ENCODE measurements at places on chromosomes 4 and X.

- no peak for DNase-seq
Measured at GRCh38 chrX:53256446-53257041, 24.8 kb downstream of the IQSEC2 start.

DNA sequence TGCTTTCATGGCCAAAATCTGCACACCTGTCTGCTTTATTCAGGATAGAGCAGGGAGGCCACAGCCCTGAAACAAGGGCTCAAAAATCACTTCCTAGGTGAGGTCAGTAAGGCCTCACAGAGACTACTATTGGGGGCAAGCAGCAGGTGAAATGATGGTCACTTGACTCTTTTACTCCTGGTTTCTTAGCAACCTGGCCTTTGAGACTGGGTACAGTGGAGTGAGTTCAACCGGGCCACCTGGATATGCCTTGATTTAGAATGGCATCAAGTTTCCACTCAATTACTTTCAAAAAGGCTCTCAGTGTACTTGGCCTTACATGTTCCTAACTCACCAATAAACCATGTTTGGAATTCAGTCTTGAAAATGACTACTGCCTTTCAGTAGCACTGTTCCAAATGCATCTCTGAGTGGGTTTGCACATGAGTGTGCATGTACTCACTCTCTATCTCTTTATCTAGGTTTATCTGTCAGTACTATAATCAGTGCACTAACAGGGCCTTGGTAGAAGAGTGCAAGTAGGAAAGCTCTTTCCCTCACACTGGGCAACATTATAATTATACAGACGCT is 388.2 kb downstream of the OPHN1 start:
- no peak for DNase-seq

- DNase-seq = no peak
Measured at GRCh38 chr4:1041147-1041935, 29.9 kb downstream of the FGFRL1 start.

DNA sequence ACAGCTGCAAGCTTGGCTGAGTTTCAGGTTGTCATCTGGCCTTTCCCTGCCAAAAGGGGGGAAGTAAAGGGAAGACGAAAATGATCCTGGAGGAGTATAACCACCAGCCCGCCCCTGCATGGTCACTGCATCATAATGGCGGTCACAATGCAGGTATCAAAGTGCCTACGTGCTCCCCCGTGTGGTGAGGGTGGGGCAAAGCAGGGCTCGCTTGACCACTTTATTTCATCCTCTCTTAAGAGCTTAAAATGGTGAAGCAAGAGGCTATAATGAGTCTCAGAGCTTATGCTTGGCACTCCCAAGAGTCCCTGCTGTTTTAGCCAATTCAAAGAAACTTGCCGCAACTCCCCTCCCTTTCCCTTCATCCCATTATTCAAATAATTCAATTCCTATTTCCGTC is 105.6 kb downstream of the APOOL start:
- no peak for DNase-seq

GRCh38 chr4:137310166-137310565 is 222.1 kb downstream of the PCDH18 start:
- no peak for DNase-seq

- no peak for DNase-seq
Measured at GRCh38 chrX:8879750-8880149, 78.6 kb upstream of the FAM9A start.

- DNase-seq = no peak
Measured at GRCh38 chr4:105437637-105438036, 36.2 kb downstream of the PPA2 start.

DNA sequence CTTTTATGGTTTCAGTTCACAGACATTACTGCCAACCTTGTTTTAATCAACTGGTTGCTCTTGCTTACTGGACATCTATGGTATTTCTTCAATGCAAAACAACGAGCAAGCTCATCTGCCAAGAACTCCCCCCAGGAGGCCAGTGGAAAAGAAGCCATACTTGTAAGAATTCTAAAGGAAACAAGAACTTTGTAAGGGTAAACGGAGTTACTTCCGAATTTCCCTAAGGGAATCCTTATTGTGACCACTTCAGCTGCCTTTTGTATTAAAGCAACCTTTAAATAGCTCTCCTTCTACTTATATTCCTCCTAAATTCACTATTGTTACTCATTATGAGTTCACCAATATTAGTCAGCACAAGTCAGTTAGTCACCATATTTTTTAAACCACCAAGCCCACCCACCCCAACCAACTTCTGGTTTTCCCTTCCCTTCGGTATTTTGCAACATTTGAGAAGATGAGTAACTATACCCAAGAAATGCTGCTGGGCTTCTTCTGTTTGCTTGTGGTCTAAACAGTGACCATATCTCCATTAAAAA is 602.8 kb upstream of the DIPK2B start:
- no peak for DNase-seq
